ENCODE measurements at places on chromosomes 2 and 18.

DNA sequence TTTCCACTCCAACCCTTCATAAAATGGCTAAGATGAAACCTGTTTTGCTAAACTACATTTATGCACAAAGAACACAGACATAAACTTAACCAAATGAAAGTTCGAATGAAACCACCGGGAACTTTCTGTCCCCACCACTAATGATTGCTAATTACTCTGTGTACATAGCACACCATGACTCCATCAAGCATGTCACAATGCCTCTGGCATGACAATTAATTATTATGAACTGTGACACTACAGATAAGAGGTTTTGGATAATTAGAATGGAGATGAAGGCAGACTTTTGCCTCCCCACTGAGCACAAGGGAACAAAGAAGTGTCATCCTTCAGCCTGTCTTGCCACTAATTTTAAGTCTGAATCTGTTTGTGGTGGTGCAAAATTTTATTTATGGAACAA is 1.5 kb downstream of the DAPL1 start:
- DNase-seq: no peak

DNA sequence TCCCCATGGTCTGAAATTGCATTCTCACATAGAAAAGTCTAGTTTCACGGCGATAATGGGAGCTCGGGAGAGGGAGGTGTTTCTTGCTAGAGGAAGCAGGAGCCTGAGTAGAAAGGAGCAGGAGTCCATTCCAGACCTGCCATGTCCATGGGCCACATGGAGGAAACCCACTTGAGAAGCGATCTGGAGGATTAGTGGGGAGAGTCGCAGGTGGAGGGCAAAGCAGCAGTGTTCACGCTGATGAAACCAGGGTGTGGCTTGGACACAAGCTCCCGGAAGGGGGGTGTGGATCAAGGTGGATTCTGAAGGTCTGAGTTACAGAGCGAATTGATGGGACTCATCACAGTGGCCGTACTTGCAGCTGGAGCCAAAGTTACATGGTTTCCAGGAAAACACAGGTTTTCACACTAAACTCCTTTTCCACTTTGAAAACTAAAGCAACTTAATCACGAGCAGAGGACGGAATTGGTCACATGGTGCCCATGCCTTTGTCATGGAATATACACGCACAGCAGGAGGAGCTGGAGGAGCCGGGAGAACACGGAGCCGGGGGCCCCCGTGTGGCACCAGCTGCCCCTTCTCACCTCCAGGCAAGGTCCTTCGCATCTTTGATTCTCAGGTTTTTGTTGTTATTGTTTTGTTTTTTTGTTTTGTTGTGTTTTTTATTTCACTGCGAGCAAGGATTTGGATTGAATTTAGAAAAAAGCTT is 255.1 kb upstream of the MYT1L start:
- no peak for DNase-seq

- no peak for DNase-seq
Measured at GRCh38 chr18:57431467-57432080, 3.6 kb upstream of the ONECUT2 start.

- no peak for DNase-seq
Measured at GRCh38 chr2:2524348-2524941, 193.4 kb upstream of the MYT1L start.

- no peak for DNase-seq
Measured at GRCh38 chr18:55878224-55878623, 290.2 kb upstream of the TCF4 start.

DNA sequence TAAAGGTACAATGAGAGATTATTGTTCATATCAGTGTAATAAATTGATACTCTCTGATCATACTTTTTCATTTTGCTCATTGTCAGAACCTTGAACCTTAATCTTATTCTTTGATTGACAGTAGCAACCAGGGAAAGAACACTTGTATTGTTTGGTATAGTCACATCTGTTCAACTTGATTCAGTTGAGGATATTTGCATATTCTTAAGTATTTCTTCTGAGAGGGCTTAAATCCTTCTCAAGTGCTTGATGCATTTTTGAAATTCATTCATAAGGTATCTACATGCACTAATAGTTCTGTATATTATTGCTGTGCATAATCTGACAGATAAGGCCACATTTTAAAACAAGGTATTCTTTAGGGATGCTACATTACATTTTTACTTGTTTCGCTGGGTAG is 118.9 kb downstream of the EHBP1 start:
- DNase-seq: no peak

Measured in stimulated activated naive CD8-positive, alpha-beta T cell treated with anti-CD3 and anti-CD28 coated beads, Interleukin-15, Interleukin-2, amounts not matched to agents 100 U/mL and 50 U/mL, for 24 hours (primary cell).